ENCODE measurements at places on chromosomes 12 and 14.

DNA sequence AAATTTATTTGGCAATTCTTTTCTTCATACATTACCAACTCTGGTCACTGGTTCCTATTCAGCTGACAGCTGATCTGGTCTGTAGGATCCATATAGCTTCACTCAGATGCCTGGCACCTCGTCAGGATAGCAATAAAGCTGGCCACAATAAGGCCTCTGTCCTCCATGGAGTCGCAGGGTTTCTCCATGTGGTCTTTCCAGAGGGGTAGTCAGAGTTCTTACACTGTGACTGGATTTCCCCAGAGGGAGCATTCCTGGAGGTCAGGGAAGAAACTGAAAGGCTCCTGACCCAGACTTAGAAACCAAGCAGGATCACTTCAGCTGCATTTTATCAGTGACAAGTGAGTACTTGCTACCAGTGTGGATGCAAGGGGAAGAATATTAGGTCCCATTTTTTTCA lies 34.9 kb upstream of the SIX1 start:
- no peak for DNase-seq

DNA sequence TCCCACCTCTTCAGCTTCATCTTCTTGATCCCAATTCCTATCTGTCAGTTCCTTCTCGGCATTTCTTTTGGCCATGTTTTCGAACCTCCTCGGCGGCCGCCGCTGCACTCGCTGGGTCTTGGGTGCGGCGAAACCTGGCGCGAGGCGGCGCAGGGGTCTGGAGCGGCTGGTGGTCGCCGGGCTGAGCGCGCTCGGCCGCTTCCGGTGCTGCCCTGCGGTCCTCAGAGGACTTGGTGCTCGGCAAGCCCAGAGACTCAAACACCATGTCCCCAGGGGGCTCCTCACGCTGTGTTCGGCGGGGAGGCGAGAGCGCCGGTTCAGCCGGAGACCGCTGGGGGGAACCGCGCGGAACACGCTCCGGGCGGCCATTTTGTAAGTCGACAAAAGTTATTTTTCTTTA lies 51.8 kb downstream of the PPP1R36 start:
- no peak for DNase-seq

DNA sequence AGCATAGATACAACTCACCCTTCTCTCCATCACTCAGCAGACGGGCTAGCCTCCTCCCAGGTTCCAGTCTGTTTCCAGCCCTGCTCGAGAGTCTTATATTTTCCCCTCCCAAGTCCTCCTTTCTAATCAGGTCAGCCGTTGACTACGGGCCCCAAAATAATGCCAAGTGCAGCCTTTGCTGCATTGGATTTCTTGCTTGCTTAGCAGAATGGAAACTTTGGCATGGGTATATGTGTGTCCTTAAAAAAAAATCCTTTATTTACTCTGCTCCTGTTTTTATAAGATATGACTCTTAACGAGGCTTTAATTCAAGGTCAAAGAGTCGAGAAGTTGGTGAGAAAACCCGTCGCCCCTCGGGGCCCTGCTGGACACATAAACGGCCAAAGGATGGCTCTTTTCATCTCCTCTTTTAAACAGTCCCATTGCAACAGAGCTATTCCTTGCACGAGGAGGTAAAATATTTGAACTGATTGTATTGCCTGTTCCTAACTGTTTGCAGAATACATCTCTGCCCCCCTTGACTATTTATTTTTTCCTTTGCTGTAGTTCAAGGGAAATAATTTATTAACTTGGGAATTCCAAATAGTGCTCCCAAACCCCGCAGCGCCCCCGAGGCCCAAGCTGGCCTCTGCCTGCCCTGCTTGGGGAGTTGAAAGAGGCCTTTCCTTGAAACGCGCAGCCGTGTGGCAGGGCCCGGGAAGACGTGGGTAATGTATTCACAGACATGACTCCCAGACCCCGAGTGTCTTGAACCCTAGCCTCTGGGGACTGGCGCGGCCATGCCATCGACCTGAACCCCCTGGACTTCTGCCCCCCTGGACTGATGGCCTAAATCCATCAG lies 156.5 kb upstream of the MYL2 start:
- DNase-seq, result no peak

GRCh38 chr12:111443586-111443985 lies 37.9 kb downstream of the SH2B3 start:
- no peak for DNase-seq

GRCh38 chr12:41073633-41074472 lies 114.3 kb upstream of the PDZRN4 start:
- DNase-seq, result no peak

- no peak for DNase-seq
These were observed 290.2 kb downstream of the PRKD1 start for GRCh38 chr14:29637411-29637810.

DNA sequence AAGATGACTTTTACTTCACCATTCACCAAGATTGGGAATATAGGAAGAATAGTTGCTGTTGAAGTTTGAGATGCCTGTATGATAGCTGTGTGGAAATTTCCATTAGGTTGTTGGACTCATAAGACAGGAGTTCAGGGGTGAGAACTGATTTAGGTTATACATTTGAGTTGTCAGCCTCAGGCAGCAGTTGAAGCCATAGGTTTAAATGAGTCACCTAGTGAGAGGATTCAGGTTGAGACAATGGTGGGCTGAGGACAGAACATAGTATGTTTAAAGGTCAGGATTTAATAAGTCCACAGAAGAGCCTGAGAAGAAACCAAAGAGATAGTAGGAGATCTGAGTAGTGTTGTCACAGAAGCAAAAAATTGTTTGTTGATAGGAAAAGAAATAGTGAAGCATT lies 63.6 kb upstream of the MON2 start:
- no peak for DNase-seq

All from hematopoietic multipotent progenitor cell treated with erythropoietin and hydrocortisone succinate and interleukin-3 and kit ligand, for 17 days (in vitro differentiated cells).